ENCODE measurements at places on chromosomes 12 and 14.
A peak's percentile ranks its signal among the peaks of the same experiment; 100 is the strongest.

DNA sequence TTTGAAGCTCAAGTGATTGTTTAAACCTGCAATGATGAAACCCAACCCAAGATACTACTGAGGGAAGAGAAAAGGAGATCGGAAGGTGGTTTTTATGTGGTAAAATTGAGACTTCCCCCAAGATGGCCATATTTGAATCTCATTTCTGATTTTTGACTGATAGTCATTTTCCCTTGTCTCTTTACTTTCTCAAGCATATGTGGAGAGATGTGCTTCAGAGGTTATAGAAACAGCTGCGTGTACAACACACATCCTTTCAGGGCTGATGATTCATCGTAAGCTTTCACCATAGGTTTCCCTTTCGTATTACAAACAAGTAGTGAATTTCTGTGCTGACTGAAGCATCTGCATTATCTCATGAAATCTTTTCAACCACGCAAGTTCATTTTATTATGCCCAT lies 276.2 kb downstream of the EMP1 start:
- DNase-seq, result no peak

- no peak for DNase-seq
Observed at GRCh38 chr12:94640134-94640928, 10.0 kb downstream of the TMCC3 start.

DNA sequence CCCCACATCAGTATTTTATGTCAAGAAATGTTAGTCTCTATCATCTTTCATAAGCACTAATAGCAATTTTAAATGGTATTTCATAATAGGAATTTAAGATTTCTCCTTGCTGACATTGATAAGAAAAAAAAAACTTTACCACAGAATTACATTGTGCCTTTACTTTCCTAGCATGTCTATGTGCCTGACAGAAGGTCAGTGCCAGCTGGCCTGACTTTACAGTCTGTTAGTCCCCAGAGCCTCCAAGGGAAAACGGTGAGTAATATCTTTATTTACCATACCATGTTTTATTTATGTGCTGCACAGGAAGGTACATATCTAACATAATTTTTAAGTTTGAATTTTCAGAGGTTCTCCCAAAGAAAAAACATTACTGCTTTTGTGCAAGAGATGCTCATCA lies 152.0 kb upstream of the AEBP2 start:
- no peak for DNase-seq

DNA sequence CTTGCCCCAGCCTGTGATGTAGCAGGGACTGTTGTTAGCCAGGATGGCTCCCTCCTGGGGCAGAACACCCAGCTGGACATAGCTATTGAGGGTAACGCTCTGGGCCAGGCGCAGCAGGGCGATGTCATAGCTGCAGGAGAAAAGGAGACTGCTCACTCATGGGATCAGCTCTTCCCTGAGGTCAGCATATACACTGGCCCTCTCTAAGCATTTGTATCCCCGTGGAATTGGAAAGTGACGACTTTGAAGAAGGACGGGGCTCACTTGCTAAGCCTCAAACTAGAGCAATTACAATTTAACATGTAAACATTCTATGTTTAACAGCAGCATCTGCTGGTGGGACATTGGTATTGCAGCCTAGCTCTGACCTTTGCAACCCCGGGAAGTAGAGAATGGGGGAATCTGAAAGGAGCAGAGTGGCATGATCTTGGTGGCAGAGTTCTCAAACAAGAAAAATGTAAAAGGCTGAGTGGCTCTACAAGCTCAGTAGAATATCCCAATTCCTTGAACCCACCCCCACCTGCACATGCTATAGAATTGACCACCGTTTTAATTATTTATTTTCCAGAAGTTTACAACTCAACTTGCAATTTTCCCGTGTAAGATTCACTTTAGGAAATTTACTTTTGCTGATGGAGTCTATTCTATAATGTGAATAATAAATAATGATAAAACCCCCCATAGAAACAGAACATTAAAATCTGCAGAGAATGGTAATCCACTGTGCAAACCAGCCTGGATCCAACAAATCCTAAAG lies 5.0 kb downstream of the CELA1 start:
- DNase-seq, result peak; percentile 33

DNA sequence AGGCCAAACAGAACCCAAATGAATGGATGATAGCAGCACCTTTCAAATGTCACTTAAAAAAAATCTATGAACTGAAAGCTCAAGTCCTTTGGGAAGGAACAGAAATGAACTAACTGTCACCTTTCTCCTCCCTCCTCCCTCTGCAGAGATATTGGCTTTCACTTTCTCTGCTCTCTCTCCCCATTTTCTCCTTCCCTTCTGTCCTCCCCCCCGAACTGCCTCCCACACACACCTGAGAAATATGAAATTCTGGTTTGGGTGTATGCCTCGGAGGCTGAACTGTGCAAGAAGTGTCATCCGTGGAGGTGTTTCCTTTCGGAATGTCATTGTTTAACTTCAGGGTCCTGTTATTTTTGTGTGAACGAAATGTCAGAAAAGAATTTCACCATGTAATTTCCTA lies 87.8 kb downstream of the NEDD1 start:
- DNase-seq, result no peak

- DNase-seq, result no peak
Observed at GRCh38 chr14:31266437-31267331, 59.1 kb upstream of the HECTD1 start.

DNA sequence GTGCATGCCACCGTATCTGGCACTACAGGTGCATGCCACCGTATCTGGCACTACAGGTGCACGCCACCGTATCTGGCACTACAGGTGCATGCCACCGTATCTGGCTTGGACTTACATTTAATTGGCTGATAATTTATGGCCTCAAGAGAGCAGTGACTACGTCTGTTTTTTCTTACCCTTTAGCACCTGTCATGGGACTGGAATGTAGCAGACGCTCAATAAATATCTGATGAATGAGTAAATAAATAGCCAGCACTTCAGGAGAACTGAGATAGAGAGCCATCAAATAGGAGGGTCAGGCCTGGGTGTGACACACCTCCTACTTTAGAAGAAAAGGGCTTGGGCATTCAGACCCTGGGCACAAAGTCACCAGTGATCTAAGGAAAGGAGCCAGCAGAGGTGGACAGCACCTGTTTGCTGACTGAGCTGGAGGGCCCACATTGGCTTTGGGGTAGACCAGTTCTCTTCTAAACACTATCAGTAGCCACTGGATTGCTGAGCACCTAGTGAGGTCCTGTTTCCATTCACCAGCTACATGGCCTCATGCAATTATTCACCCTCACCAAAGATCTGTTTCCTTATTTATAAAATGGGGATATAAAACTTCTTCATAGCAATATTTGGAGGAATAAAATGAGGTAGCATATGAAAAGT lies 50.1 kb downstream of the RFX4 start:
- DNase-seq, result no peak

DNA sequence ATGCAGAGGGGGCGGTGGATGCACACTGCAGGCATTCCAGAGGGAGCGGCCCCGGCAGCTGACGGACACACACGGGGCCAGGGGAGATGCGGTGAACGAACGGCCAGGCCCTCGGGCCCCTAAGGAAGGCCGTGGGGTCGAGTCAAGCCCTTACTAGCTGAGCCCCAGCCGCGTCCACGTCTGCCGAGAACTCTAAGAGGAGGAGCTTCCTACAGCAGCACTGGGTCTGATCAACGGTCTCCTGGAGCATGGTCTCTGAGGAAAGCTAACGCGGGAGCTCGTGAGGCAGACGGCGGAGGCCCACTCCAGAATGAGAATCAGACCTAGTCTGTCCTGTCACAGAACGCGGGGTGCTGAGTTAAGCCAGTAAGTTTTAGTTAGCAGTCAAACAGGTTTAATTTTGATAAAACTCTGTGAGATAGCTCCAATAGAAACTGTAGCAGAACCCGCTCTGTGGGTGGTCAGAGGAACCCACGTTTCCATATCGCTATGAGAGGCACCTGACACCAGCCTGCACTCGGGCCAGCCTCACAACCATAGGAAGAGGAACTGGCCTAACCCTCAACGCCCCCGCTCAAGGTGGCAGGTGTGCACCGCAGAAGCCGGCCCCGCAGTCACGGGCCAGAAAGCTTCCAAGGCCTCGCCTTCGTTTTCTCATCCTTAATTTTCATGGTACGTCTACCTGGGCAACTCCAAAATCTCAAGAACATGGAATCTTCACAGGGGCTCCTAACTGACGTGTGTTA lies 55.5 kb downstream of the CDC42BPB start:
- no peak for DNase-seq

- DNase-seq, result no peak
Observed at GRCh38 chr12:12171991-12172511, 94.8 kb downstream of the LRP6 start.

GRCh38 chr12:81303935-81304334 lies 226.1 kb downstream of the ACSS3 start:
- no peak for DNase-seq

GRCh38 chr12:14577344-14577743 lies 9.7 kb upstream of the PLBD1 start:
- DNase-seq, result no peak

- no peak for DNase-seq
Observed at GRCh38 chr14:67526676-67527459, 6.2 kb upstream of the PLEKHH1 start.

- DNase-seq, result no peak
Observed at GRCh38 chr14:91413547-91414474, 3.8 kb downstream of the CCDC88C start.

DNA sequence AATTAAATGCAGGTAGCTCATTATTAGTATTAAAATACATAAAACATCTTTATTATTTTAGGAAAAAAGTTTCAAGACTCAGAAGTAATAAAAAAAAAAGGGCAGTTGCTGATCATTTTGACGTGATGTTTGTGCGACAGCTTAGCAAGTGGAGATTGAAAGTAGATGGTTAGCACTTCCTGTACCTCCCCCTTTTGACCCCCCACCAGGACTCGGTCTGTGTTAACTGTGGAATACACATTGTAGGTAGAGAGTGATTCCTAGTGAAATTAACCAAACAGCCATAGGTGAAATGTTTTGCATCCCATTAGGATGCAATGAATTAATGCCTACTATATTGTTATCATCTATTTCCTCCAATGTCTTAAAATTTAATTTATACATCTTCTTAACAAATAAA lies 120.8 kb downstream of the SLC5A8 start:
- no peak for DNase-seq

GRCh38 chr12:122137681-122138080 lies 36.3 kb downstream of the IL31 start:
- DNase-seq, result no peak

- DNase-seq, result no peak
Observed at GRCh38 chr12:111578971-111579340, 20.2 kb downstream of the ATXN2 start.

GRCh38 chr14:38405851-38406635 lies 150.2 kb upstream of the CLEC14A start:
- DNase-seq, result no peak

DNA sequence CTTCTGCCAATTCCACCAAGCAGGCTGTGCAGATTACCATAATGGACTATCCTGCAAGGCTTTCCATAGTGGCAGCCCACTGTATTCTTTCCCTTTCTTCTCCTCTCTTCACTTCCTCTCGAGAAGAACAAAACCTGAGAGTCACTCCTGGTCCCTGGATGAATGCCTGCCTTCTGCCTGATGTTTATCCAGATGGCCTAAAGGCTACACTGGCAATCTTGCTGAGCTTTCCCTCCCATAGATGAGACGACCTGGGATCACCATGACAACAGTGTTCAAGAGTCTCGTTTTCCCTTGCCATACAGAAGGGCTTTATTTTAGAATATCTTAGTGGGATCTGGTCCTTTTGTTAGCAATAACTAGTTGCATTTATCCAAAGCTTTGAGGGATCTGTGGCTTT lies 142.3 kb downstream of the RTN1 start:
- no peak for DNase-seq

DNA sequence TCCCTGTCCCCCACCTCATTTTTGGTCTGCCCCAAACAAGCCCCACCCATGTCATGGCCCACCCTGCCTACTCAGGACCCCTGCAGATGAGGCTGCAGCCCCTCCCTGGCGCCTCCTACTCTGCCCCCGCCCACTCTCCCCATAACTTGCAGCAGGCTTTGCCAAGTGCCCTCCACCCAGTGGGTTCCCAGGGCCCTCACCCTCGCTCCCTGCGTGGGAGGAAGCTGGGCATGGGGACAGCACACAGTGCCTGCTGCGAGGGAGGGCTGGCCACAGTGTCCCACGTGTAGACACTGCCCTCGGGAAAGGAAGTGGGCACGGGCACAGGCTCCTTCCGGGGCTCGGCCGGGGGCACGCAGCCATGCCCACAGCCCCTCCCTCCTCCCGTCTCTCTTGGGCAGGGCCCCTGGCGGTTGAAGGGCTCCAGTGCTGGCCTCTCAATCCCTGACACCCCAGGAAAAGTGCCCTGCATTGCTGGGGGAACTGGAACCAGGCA lies 9.4 kb downstream of the AKT1 start:
- no peak for DNase-seq

- DNase-seq, result no peak
Observed at GRCh38 chr12:93393425-93393824, 15.7 kb downstream of the NUDT4 start.

- DNase-seq, result no peak
Observed at GRCh38 chr12:41140117-41140516, 48.0 kb upstream of the PDZRN4 start.

GRCh38 chr14:65864549-65864948 lies 452.0 kb downstream of the FUT8 start:
- DNase-seq, result no peak

DNA sequence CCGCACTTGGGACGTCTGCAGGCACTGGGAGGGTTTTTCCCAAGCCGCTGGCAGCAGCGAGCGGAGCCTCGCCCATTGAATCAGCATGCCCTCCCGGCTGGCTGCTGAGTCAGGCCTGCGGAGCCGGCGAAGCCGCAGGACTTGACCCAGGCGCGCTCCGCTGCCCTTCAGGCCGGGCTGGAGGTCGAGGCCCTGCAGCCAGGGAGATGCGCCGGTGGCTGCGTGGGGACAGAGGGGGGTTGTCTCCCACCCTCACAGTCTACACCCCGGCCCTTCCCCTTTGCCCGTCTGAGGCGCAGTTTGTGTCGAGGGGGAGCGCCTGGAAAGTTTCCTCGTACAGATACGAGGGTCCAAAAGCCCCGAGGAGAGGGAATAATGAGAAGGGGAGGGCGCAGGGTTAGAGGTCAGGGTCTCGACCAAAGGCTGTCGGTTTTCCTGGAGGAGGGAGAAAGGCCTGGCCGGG lies 759 bp upstream of the KLC1 start:
- DNase-seq, result no peak

DNA sequence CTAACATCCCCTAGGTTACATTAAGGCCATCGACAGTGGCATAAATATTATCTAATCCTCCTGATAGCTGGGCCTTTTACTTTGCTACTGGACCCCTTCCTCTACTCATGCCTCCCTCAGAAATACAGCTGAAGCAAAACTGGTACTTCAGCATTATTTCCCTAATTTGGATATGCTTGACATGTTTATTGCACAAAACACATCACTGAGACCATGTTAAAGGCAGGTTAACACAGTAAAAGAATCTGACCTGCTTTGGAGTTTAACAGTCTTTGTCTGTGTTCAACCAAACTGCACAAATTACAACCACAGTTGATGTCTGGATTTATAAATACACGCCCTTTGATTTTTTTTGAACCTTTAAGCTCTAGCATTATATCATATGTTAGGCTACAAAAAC lies 156.6 kb downstream of the FOXA1 start:
- no peak for DNase-seq

Measured in activated CD8-positive, alpha-beta memory T cell treated with anti-CD3 and anti-CD28 coated beads for 1 hour (primary cell).